ENCODE measurements at places on chromosomes 5 and 9.

DNA sequence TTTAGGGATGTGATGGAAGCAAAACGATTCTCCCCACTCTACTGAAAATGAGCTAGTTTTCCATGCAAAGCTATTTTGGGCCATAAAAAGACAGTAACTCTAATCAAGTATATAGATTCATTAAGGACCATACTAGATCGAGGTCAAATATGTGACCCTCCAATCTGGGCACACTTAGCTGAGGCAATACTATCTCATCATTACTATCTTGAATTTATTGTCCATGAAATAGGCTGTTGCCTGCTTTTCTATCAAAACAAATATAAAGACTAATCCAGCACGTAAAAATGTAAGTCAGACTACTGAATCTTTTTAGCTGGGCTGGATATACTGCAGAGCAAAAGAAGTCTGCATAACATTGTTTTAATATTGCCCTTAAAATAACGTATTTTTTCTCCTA is 943.1 kb downstream of the NR2F1-AS1 start:
- DNase-seq: no peak

DNA sequence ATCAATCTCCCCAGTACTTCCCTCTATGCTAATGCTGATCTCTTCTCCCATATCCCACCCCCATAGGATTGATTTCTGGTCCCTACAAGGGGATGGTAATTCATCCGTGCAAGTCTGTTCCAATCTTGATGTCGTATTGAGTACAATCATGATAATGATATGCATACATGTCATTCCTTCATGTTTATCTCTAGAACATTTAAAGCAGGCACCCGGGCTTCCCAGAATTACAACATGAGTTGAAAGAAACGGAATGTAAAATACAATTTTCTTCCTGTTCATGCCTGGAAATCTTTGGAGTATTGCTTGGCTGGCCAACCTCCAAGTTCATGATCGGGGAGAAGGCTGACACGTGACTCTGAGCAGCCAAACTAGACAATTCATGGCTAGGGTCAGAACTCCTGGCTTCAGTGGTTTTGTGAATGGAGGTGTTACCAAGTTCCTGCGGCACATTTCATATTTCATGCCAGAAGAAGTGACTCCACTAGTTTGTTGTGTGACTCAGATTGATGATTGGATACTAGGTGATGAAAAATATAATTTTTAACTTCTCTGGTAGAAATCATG is 66.6 kb downstream of the C9orf152 start:
- no peak for DNase-seq

GRCh38 chr5:134568337-134568700 is 42.8 kb downstream of the JADE2 start:
- DNase-seq: no peak

GRCh38 chr9:72165821-72166547 is 16.7 kb downstream of the GDA start:
- no peak for DNase-seq

- DNase-seq: no peak
Observed at GRCh38 chr9:134835448-134835847, 45.2 kb upstream of the FCN2 start.

DNA sequence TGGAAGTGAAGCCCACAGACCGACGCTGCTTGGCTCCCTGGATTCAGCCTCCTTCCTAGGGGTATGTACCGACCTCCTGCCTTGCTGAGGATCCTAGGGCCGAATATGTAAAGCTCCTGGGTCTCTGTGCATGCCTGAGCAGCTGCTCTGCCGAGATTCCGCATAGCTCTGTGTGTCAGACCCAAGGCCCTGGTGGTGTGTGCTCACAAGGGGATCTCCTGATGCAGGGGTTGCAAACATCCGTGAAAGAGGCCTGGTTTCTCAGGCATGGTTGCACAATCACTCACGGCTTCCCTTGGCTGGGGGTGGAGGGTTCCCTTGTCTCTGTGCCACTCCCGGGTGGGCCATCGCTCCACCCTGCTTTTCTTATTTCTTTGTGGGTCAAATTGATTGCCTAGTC is 19.9 kb upstream of the SVEP1 start:
- no peak for DNase-seq

- no peak for DNase-seq
Observed at GRCh38 chr9:129330711-129331492, 152.8 kb upstream of the IER5L start.

DNA sequence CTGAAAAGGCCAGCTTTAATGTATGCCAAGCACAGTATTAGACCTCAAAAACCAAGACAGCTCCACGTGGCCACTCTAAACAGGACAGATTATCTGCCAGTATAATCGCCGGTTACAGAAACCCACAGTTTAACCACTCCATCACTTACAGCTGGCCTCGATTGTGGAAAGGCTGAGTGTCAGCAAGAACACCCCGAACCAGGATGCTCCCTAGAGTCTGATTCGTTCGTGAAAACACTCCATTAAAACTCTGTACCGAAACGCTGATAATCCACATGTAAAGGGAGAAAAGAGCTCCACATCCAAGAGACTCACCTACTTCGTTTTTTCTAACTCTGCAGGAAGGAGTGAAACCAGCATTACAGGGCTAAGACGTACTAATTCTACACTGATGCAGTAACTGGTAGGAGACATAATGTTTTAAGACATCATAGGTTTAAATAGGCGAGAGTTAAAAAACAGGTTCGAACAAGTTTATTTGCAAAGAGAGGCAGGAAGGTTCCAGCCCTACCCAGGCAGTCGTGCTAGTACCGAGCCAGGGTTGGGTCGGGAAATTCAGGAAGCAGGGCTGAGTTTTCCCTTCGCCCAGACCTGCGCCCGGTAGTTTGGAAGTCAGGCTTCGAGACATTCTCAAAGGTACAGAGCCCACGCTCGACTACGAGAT is 949 bp downstream of the SERINC5 start:
- no peak for DNase-seq

DNA sequence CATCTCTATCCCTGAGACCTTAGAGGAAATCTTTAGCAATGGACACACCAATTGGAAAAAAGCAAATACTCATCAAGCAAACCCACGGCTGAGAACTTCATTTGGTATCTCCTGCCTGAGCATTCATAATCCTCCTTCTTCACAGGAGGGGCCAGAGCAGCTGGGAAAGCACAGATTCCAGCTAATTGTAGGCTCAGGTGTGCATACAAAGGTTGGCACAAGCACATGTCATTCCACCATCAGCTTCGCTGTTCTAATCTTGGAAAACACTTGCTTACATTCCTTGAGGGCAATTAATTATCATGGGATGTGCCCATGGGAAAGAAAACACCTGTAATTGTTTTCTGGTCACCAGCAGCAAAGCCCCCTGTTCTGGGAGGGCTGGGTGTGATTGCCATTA is 376.6 kb downstream of the SPOCK1 start:
- DNase-seq: no peak

DNA sequence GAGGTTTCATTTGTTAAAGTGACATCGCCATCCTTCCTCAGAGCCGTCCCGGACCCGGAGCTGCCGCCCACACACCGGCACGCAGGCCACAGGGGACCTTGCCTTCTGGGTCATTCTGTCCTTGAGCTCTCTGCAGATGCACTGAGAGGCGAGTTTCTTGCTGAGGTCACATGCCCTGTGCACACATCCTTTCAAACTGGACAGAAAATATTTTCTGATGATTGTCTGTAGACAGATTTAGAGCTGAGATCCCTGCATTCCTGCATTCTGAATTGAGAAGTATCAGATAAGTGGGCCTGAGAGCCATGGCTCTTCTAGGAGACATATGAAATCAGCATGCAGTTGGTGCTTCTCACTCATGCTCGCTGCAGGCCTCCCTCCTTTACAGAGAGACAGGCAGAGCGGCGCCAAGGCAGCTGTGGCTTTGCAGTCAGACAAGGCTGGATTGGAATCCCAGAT is 25.4 kb downstream of the BOD1 start:
- no peak for DNase-seq

DNA sequence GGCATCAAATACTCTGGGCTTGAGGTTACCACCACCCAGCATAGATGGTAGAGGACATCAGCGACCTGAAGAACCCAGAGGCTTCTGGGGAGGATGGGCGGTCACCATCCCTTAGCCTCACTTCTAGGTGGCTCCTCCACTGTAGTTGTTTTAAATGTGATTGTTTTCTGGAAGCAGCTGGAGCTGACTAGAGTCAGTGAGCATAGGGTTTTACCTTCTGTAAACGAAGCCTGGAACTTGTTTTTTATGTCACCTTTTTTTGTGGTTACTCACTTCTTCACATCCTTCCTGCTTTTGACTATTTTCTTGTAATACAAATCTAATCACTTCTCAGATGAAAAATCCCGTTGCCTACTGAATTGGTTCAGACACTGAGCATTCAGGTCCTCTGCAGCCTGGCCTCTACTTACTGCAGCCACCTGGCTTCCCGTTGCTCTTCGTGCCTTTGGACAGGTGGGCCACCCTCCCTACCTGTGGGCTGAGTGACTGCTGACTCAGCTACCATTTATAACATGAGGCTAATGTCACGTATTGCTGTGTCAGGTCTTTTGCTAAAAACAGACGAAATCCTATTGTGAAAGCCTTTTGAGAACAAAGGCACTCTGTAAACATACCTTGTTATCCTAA is 167.8 kb downstream of the MAN2A1 start:
- DNase-seq: no peak

- no peak for DNase-seq
Observed at GRCh38 chr9:114218264-114219120, 63.2 kb downstream of the COL27A1 start.

DNA sequence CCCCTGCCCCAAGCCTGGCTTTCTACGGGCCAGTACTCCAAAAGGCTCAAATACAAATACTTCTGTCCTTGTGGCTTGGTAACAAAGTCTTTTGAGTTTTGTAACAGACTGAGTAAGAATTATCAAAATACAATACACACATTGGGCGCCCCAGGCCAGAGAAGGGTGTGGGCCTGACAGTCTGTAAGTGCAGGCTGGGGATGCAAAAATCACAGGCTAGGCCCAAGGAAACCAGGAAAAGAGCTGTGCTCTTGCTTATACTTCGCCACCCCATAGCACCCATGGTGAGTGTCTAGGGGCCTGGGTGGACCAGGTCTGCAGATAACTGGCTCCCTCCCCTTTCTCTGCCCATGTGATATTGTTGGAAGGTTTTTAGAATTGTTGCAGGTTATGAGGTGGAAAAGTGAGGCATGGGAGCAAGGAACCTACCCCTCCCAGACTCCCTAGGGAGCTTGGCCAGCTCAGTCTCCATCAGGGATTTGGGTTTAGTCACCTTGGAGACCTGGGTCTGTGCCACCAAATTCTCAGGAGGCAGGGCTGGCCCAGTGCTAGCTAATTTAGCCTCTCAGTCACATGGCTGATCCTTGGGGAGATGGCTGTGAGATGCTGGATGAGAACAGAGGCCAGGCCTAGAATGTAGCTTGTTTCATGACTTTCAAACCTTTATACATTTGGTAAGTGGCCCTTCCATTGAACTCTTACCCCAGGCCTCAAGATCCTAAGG is 72.9 kb downstream of the TARS1 start:
- no peak for DNase-seq

- DNase-seq: no peak
Observed at GRCh38 chr5:33372721-33373472, 67.9 kb upstream of the TARS1 start.

DNA sequence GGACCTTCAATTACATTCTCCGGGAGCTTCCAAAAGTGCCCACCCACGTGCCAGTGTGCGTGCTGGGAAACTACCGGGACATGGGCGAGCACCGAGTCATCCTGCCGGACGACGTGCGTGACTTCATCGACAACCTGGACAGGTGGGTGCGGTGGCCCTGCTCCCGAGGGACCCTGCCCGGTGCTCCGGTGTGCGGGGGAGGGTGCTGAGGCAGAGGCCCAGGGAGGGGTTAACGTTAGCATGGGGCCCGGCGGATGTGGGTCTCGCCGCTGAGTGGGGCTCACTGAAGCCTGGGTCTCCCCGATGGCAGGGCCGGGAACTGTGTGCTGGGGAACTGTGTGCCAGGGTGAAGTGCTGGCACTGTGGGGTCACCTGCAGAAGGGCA is 10.6 kb upstream of the AJM1 start:
- DNase-seq: no peak

DNA sequence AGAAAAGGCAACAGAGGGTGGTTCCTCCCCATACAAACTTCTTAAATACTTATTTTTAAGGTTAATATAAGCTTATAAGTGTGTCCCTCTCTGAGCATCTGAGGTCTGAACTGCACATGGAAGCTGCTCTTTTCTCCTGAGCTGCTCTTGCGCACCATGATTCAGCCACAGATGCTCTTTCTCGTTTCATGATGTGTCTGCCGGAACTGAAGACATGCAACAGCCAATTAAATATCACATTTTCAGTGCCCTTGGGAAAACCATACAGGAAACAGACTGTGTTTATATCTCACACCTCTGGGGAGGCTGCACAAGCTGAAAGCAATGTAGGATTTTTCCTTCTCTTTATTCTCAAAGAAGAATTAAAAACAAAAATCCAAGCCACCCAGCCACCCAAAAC is 96.8 kb upstream of the NREP start:
- no peak for DNase-seq

GRCh38 chr5:76736679-76737556 is 21.0 kb downstream of the F2R start:
- DNase-seq: no peak

DNA sequence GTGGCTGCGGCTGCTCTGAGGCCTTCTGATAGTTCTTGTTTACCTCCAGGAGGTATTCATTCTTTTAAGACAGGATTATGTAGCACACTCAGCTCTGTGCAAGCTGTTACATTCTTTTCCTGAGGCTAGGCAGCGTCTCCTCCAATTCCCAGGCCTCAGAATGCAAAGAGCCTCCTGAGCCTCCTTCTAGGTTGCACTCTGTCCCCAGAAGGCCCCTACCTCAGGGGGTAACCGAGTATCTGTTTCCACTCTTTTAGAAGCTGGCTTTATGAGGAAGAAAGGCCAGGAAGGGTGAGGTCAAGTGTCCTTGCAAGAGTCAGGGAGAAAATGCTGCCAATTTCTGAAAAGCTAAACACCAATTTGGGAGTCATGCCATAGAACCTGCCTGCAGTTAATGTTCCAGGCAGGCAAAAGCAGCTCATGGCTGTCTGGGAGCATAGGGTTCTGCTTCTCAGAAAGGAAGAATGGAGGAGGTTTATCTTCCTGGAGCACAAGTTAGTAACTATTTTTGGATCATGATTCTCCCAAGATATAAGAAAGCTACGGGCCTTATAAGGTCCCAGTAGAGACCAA is 178.9 kb downstream of the SEMA6A start:
- no peak for DNase-seq

DNA sequence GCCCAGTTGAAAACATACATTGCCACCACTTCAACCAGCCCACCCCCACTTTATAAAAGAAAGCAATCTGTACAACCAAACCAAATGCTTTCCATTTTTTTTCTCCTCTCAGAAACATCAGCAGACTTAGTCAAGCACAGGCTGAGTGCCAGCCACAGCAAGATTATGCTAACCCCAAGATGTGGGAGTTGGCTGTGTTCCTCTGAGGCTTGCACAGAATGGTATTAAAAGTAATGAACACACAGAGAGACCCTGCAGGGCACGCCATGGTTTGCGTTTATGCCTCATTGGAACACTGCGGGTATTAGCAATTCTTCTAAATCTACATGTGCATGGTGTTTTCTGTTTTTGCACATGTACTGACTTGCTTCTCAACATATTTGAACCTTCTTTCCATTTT is 419.9 kb upstream of the GRAMD2B start:
- DNase-seq: no peak

Measured in activated naive CD4-positive, alpha-beta T cell treated with anti-CD3 and anti-CD28 coated beads, Interleukin-2, amount 50 U/mL, for 72 hours (primary cell).